Neuronal stem cell (in vitro differentiated cells): ENCODE measurements at places on chromosomes 2 and 18.
A peak's percentile ranks its signal among the peaks of the same experiment; 100 is the strongest.

DNA sequence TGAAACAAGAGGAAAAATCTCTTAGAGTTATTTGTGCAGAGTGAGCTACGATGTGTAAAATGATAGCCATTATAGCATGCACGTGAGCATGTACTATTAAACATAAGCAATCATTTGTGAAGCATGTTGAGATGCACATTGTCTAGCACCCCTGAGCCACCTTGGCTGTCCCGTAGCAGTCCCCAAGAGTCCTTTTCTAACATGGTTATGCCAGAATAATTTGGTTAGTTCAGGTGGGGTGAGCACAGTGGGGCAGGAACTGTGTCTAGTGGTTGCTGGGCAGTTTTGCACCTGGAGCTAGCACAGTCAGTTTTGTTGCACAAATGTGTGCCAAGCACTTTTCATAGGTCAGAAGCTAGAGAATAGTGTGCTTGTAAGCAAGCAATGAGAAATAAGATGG lies 809.8 kb downstream of the RNF144A start:
- H3K36me3 ChIP-seq: no peaks in the 10 kb centered on the region
- no peak overlapping the region for H3K27ac ChIP-seq
- H3K27me3 ChIP-seq: no peaks in the 10 kb centered on the region
- peaks cover 10% of the 10 kb centered on the region for H3K4me1 ChIP-seq
- H3K4me3 ChIP-seq: no peak overlapping the region
- no peak for DNase-seq

DNA sequence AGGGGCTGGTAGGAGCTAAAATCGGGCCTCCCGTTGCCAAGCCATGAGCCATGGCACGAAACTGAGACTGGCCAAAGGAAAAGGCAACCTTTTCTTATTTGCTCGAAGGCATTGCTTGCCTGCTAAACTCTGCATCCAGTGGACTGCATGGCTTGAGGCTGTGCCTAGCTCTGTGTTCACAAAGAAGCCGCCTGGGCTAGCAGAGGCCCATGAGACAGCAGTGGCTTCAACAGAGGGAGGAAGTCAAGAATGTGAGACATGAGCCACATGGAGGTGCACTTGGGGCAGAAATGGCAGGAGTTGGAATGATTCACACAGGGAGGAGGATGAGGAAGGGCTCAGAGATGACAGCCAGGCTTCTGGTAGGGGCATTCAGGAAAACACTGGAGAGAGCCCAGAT lies 33.5 kb downstream of the TPRKB start:
- no peak for DNase-seq
- H3K4me1 ChIP-seq: no peaks in the 10 kb centered on the region
- no peak overlapping the region for H3K27ac ChIP-seq
- no peak overlapping the region for H3K4me3 ChIP-seq
- H3K36me3 ChIP-seq: no peaks in the 10 kb centered on the region

DNA sequence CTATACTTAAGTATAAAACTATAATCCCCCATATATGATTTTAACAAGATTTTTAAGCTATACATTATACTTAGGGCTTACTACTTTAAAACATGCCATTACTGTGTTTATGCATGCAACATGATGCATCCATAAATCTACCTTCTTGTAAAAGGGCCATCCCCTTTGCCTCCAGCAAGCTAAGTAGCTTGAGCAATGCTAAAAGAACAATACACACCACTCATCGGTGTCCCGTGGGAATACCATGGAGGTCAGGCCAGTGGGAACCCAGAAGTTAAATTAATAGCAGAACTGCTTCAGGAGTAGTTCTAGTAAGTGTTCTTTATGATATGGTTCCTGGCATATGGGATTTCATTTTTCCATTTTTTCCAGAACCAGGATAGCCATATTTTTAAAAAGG lies 37.8 kb downstream of the SH3RF3 start:
- no peaks in the 10 kb centered on the region for H3K4me1 ChIP-seq
- no peak for DNase-seq
- H3K36me3 ChIP-seq: no peaks in the 10 kb centered on the region
- H3K27ac ChIP-seq: no peak overlapping the region
- H3K4me3 ChIP-seq: no peak overlapping the region

DNA sequence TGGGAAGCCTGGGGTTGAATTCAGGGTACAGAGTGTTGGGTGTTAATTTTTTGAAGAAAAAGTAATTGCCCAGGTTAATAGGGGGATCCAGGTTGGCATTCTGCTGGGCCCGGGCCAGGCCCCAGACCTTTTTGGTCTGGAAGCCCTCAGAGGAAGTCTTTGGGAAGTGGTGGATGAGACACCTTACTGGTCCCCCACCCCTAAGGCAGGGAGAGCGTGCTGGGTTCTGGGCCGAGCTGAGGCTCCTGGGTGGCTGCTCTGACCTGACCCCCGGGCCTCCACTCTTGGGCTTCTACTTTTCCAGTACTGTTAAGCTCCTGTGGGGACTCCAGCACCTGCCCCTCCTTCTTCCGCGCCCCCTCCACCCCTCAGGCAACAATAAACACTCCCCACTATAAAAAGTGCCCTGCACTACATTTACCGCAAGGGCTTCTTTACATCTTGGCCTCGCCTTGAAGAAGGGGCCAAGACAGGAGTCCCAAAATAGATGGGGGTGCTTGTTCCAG lies 753 bp upstream of the HOXD3 start:
- H3K27me3 ChIP-seq: peaks cover 97% of the 10 kb centered on the region
- no peak for DNase-seq
- no peaks in the 10 kb centered on the region for H3K36me3 ChIP-seq
- no peak overlapping the region for H3K27ac ChIP-seq
- H3K4me1 ChIP-seq: no peaks in the 10 kb centered on the region

- no peak overlapping the region for H3K4me3 ChIP-seq
- H3K36me3 ChIP-seq: peaks cover 11% of the 10 kb centered on the region
- peaks cover 36% of the 10 kb centered on the region for H3K4me1 ChIP-seq
- no peak for DNase-seq
- H3K27me3 ChIP-seq: no peaks in the 10 kb centered on the region
- H3K27ac ChIP-seq: no peak overlapping the region
Measured at GRCh38 chr2:120877409-120877808, 141.7 kb downstream of the GLI2 start.

GRCh38 chr18:62647179-62647578 lies 68.2 kb upstream of the PHLPP1 start:
- no peaks in the 10 kb centered on the region for H3K36me3 ChIP-seq
- H3K4me1 ChIP-seq: peaks cover 2% of the 10 kb centered on the region
- no peak for DNase-seq
- H3K27me3 ChIP-seq: no peaks in the 10 kb centered on the region

DNA sequence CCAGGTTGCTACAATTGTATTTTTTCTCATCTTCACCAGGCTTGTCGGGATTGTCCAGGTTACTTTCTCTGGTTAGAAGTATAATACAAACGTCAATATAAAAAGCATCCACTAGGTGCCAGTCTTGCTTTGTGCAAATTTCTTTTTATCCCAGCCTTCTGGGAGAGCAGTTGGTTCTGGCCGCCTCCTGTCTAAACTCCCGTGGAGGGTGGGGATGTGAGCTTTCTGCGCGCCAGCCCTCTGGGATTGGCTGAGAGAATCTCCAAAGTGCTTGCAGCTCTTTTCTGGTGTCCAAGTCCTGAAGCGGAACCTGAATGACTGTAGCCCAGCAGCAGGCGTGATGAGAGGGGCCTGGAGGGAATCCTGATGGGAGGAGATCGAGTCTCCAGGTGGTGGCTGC lies 22.4 kb upstream of the TOGARAM2 start:
- H3K27ac ChIP-seq: no peak overlapping the region
- peak; percentile 69 for DNase-seq
- H3K36me3 ChIP-seq: no peaks in the 10 kb centered on the region
- H3K4me1 ChIP-seq: peaks cover 6% of the 10 kb centered on the region
- no peaks in the 10 kb centered on the region for H3K27me3 ChIP-seq

- no peak overlapping the region for H3K27ac ChIP-seq
- H3K4me1 ChIP-seq: peaks cover 13% of the 10 kb centered on the region
- no peaks in the 10 kb centered on the region for H3K36me3 ChIP-seq
- DNase-seq: no peak
- H3K4me3 ChIP-seq: no peak overlapping the region
- H3K27me3 ChIP-seq: no peaks in the 10 kb centered on the region
Measured at GRCh38 chr2:8573942-8574195, 108.0 kb upstream of the ID2 start.

DNA sequence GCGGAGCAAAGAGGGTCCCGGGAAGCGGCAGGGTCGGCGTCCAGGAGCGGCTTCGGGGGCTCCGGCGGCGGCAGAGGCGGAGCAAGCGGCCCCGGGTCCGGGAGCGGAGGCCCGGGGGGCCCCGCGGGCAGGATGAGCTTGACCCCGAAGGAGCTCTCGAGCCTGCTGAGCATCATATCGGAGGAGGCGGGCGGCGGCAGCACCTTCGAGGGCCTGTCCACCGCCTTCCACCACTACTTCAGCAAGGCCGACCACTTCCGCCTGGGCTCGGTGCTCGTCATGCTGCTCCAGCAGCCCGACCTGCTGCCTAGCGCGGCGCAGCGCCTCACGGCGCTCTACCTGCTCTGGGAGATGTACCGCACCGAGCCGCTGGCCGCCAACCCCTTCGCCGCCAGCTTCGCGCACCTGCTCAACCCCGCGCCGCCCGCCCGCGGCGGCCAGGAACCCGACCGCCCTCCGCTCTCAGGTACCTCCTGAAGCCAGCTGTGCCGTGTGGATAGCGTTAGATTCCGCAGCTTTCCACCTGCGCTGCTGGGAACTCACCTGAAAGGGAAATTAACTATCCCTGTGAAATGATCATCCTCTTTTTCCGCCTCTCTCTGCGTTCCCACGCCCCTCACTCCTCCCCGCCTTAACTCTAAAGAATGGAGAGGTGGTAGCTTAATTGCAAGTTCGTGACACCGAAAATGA lies 472 bp downstream of the CNOT11 start:
- no peak for DNase-seq
- no peaks in the 10 kb centered on the region for H3K27me3 ChIP-seq
- H3K4me1 ChIP-seq: peaks cover 9% of the 10 kb centered on the region
- peak overlapping the region; percentile 72 for H3K27ac ChIP-seq
- peak overlapping the region; percentile 97 for H3K4me3 ChIP-seq

GRCh38 chr2:65856928-65857327 lies 424.5 kb upstream of the SPRED2 start:
- no peak overlapping the region for H3K27ac ChIP-seq
- no peaks in the 10 kb centered on the region for H3K27me3 ChIP-seq
- no peak for DNase-seq
- H3K4me1 ChIP-seq: no peaks in the 10 kb centered on the region

- H3K27ac ChIP-seq: no peak overlapping the region
- DNase-seq: peak; percentile 56
- no peaks in the 10 kb centered on the region for H3K36me3 ChIP-seq
- H3K4me1 ChIP-seq: no peaks in the 10 kb centered on the region
Measured at GRCh38 chr18:72762515-72763122, 105.2 kb downstream of the NETO1 start.

DNA sequence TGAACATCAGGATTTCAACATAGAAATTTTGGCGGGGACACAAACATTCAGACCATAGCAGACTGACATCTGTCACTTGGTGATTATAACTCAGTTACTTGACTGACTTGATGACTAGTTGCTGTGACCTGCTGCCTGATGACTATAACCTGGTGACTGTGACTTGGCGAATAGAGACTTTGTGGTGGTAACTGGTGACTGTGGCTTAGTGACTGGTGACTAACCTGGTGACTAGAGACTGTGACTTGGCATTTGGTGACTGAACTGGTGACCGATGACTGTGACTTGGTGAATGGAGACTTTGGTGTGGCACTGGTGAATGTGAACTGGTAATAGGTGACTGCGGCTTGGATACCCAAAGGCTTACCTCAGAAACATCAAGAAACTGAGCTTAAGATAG lies 563.1 kb upstream of the FAM98A start:
- H3K4me1 ChIP-seq: no peaks in the 10 kb centered on the region
- H3K36me3 ChIP-seq: no peaks in the 10 kb centered on the region
- no peak for DNase-seq
- H3K27me3 ChIP-seq: no peaks in the 10 kb centered on the region
- H3K27ac ChIP-seq: no peak overlapping the region

DNA sequence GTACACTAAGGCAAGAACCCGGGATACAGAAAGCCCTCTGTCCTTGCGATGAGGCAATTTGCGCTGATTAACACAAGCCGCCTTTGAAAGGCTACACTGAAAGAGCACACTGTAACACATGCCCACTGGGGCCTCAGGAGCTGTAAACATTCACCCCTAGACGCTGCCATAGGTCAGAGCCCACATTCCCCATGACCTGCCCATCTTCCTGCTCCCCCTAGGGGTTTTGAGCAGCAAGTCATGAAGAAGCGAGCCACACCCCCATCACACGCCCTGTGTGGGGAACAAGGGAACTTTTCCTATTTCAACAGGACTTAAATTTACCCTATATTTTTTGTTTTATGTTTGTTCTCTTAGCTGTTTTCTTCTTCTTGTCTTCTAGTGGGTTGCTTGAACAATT lies 47.8 kb upstream of the SLC4A10 start:
- no peaks in the 10 kb centered on the region for H3K27me3 ChIP-seq
- no peak overlapping the region for H3K27ac ChIP-seq
- no peak overlapping the region for H3K4me3 ChIP-seq
- no peaks in the 10 kb centered on the region for H3K36me3 ChIP-seq
- no peak for DNase-seq
- no peaks in the 10 kb centered on the region for H3K4me1 ChIP-seq

- H3K27ac ChIP-seq: no peak overlapping the region
- no peaks in the 10 kb centered on the region for H3K27me3 ChIP-seq
- no peaks in the 10 kb centered on the region for H3K4me1 ChIP-seq
Measured at GRCh38 chr2:151793123-151793522, 35.1 kb downstream of the ARL5A start.

DNA sequence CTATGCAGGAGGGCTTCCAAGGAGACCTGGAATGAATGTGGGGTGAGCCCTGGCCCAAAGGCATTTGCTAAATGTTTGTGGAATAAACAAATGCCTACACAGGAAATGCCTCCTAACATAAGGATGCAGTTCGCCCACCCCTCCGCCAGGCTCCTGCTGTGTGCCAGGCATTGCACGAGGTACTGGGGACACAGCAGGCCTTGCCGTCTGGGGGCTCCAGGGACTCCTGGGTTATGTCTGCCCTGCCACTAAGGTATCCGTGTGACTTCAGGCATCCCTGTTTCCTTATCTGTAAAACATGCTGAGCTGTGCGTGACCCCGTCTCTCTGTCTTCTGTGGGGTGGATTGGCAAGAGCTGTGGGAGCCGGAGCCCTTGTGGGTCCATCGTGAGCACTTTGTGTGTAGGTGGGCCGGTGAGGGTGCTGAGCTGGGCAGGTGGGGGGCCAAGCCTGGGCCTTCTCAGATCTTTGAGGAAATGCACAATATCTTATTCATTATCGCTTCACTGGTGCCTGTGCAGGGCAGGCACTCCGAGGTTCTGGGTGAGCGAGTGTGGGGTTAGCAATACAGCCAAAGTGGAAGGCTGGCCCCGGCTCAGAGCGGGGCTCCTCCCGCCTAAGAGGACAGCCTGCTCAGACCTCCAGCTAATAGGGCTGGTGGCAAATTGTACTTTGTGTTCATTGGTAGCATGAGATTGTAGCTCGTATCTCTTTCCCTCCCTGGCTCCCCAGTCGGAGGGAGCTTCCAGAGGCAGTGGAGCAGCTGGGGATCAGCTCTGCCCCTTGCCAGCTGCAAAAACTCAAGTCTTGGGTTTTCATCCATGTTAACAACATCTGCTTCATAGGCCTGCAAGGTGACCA lies 126.8 kb downstream of the GLI2 start:
- DNase-seq: no peak
- peaks cover 5% of the 10 kb centered on the region for H3K36me3 ChIP-seq
- H3K4me3 ChIP-seq: no peak overlapping the region
- no peaks in the 10 kb centered on the region for H3K27me3 ChIP-seq
- H3K4me1 ChIP-seq: peaks cover 40% of the 10 kb centered on the region
- H3K27ac ChIP-seq: no peak overlapping the region
